ENCODE measurements at places on chromosomes 6 and 20.

DNA sequence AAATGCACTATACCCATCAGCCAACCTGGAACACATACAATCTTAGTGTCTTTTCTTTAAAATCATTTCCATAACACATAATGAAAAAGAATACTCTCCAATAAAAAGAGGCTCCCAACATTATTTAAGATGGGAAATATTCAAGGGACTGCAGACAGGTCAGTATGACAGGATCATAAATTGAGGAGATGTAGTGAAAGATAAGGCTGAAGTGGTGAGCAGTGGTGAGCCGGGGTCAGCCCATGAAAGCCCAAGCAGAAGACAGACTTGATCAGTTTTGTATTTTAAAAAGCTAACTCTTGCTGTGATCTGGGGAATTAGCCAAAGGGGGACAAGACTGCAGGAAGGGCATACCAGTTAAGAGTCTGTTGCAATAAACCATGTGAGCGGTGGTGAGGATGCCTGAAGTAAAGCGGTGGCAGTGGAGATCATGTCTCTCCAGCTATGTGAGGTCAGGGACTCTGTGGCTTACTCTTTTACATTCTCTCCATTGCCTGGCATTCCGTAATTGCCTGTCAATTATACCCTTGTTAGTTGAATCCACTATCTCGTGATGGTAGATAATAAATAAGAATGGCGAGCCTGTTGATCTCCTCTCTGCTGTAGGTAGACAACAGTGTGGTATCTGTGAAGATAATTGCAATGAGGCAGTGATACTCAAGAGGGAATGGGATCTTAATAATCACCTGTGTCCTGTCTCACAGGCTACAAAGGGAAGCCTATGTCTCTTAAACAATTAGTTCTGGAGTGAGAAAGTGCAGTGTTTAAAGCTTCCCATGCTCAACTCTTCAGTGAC lies 97.4 kb downstream of the FILIP1 start:
- DNase-seq, result no peak

DNA sequence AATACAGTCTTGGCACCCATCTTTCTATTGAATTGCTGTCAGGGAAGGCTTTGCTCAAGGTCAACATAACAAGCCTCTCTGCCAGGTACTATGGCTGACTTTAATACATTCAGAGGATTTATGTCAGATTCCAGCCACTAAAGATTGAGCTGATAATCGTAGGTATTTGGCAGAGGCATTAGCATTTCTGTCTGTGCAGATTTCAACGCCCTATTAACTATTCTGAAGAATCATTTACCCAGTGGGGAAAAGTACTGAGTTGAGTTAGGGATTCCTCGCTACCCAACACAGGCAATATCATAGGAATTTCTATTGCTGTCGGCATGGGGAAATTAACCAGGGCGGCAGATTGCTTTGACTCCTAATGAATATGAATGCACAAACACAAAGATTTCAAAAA lies 233.7 kb upstream of the SPTLC3 start:
- no peak for DNase-seq

DNA sequence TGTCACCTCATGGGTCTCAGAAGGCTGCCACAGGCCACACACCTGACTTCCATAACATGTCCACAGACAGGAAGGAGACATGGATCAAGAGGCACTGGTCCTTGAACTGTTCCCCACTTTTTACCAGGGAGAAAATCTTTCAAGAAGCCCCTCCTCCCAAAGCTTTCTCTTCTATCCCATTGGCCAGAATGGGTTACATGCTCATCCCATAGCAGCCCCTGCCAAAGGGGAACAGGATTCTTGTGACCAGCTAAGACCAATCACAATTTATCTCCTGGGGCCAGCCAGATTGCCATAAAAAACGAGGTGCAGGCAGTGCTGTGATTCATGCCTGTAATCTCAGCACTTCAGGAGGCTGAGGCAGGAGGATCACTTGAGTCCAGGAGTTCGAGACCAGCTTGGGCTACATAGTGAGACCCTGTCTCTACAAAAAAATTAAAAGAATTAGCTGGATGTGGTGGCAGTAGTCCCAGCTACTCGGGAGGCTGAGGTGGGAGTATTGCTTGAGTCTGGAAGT lies 59.4 kb downstream of the TMEM242 start:
- no peak for DNase-seq

DNA sequence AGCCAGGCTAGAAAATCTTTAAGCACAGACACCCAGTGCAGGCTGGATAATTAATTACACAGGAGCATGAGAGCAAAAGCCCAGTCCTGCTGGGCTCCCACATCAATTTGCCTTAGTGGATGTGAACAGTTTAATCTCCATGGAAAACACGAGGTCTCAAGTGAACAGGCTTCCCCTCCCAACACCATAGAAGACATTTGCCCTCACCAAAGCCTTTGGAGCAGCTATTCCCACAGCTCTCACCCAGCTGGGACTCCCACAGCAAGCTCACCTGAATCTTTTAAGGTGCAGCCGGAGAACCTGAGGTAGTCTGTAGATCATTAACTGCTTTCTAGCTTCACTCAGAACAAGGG lies 12.0 kb downstream of the TOMM6 start:
- no peak for DNase-seq

DNA sequence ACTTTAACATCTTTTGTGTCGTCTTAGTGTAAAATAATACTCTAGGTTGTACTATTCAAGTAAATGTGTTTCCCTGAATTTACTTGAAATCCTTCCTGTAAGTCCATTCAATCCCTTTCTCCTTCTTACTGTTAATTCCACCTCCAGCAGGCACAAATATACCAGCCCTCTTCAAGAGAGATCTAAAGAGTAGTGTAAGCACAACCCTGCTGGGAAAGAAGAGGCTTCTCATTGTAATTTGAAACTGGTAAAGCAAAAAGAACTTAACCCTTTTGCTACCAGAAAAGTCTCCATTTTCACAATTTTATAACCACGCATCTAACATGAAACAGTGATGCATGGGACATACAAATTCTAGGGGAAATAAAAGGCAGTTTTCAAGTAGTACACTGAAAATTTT lies at the start of gene BMP5:
TSS of gene BMP5 (minus strand) at position 191 of the 400 bp plus-strand sequence. CDS start 725 bp downstream, outside the sequence.
- DNase-seq, result no peak
